ENCODE measurements at places on chromosomes 11 and 22.
A peak's percentile ranks its signal among the peaks of the same experiment; 100 is the strongest.

DNA sequence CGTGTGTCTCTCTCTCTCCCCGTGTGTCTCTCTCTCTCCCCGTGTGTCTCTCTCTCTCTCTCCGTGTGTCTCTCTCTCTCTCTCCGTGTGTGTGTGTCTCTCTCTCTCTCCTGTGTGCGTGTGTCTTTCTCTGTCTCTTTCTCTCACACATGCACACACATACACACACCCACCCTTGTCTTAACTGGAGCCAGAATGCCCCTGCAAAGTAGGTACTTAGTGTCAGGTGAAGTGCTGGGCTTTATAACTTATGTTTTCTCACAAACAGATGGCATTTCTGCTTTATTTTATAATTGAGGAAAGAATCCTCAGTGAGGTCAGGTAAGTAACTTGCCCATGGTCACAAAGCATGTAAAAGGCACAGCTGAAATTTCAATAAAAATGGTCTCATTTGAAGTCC lies 106.0 kb downstream of the CSNK2A3 start:
- H3K27ac ChIP-seq = no peak overlapping the region
- H3K27me3 ChIP-seq = no peaks in the 10 kb centered on the region
- no peaks in the 10 kb centered on the region for H3K36me3 ChIP-seq
- peaks cover 32% of the 10 kb centered on the region for H3K4me1 ChIP-seq
- no peak for DNase-seq

DNA sequence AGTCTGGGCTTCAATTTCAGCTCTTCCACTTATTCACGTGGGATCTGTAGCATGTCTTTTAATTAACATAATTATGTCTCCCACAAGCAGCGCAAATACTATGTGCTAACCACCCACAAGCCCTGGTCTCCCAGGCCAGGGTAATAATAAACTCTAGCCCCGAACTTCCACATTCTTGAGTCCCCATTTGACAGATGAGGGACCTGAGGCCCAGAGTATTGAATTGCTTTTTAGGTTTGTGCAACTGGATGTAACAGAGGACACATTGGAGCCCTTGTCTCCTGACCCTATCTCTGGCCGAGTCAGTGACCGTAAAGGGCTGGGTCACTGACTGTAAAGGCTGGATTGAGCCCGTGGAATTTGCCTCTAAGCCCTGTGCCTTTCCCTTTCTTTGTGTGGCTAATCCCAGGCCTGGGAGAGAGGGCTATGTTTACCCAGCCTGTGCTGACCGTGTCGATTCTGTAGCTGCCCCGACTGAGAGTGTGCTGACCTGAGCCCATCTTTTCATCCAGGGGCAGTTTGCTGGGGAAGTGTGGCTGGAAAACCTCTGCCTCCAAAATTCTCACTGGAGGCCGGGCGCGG lies 3.9 kb downstream of the CRYBB2 start:
- H3K4me3 ChIP-seq = no peak overlapping the region
- no peaks in the 10 kb centered on the region for H3K36me3 ChIP-seq
- no peaks in the 10 kb centered on the region for H3K4me1 ChIP-seq
- H3K27me3 ChIP-seq = peaks cover 2% of the 10 kb centered on the region
- no peak for DNase-seq
- no peak overlapping the region for H3K27ac ChIP-seq

DNA sequence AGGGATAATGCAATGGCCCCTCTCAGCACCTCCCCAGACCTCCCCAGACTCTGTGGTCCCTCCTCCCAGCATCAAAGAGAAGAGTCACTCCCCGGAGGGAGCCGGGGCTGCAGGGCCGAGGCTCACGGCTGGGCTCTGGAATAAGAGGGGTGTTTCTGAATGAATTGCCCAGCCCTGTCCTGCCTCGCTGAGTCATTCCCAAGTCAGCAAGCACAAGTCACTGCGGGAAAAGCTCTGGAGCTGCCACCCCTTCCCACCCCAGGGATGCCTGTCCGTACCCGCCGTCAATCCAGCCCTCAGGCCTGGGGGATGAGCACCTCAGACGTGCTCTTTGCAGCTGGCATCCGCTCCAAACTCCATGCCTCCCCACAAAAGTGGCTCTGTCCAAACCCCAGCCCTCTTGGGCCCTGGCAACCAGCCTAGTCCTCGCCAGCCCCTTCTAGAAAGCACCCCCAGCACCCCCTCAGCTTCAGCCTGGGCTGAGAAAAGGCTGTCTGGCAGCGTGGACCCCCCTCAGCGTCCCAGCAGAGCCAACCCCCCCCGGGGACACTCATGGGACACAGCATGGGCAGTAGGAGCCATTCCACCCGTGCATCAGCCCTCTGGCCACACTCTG lies 22.7 kb downstream of the CELSR1 start:
- H3K4me1 ChIP-seq = no peaks in the 10 kb centered on the region
- peaks cover 3% of the 10 kb centered on the region for H3K27me3 ChIP-seq
- no peak overlapping the region for H3K27ac ChIP-seq

DNA sequence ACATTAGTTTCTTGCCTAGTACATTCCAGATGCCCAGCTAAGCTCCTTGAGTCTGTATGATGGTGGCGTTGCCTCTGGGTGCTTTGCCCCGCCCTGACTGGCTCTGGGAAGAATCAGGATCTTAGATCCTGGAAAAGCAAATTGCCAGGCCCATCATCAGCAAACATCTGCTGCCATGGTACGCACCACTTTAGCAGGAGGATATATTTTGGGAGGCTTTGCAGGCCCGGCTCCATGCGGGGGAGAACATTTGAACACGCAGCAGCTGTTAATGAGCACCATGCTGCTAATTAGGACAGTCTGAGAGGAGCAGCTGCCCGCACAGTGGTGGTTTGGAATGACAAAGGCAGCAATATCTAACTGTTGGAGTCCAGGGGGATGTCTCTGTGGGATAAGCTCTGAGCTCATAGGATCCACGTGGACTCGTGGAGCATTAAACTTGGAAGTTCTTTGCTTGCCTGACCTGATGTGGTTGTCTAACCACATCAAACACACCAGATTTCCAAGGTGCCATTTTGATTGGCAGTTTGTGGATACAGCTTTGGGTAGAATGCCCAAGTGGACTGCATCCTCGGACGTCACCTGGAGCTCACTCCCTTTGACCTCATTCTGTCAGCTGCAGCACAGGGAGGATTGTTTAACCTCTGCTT lies 217.0 kb upstream of the ZBED5 start:
- no peak overlapping the region for H3K4me3 ChIP-seq
- no peak for DNase-seq
- no peaks in the 10 kb centered on the region for H3K27me3 ChIP-seq
- no peak overlapping the region for H3K27ac ChIP-seq
- H3K36me3 ChIP-seq = no peaks in the 10 kb centered on the region
- H3K4me1 ChIP-seq = peaks cover 10% of the 10 kb centered on the region

DNA sequence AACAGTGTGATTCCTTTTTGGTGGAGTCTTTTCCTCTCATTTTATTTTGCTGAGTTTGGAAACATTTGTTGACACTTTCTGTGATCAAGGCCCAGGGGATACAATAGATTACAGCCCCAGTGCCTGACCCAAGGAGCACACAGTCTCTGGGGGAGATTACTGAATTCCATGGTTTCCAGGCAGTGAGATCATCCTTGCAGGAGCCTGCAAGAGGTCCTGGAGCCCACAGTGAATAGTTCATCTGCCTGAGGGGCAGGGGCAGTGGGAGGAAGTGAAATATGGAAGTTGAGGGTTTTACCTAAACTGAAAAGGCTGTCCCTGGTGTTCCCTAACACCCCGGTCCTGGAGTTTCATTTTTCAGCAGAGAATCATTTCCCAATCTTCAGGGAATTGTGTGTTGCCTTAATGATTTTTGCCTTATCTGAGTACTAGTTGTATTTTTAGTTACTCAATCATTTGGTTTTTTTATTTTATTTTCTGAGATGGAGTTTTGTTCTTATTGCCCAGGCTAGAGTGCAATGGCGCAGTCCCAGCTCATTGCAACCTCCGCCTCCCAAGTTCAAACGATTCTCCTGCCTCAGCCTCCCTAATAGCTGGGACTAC lies 7.7 kb downstream of the CCS start:
- no peak for DNase-seq
- no peaks in the 10 kb centered on the region for H3K4me1 ChIP-seq
- no peak overlapping the region for H3K27ac ChIP-seq
- H3K4me3 ChIP-seq = no peak overlapping the region
- peaks cover 35% of the 10 kb centered on the region for H3K36me3 ChIP-seq
- H3K27me3 ChIP-seq = no peaks in the 10 kb centered on the region

DNA sequence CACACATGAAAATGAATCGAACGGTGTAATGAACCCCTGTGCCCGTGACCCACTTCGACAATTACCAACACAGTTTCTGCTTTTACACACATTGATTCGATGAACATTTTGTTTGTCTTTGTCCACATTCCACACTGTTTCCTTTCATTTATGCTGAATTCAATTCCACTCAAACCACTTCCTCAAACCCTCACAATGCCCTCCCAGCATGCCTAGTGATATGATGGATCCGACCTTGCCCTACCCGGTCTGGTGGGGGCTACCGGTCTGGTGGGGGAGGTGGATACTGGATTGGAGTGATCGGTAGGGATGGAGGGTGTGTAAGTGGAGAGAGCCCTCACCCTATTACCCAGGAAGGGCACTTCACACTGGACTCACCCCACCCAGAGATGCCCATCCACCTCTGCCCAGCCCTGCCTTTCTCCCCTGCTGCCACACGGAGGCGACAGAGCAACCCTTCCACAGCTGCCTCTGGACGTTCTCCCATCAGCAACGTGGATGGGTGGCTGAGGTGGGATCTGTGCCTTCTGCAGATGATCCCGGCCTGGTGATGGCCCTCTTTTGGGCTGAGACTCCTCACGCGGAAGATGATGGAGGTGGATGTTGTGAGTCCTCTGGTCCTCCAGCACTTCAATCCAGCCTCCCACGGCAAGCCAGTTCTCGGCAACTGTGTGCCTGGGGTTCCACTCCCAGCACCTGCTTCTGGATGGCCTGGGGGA lies 33.0 kb upstream of the P2RY2 start:
- DNase-seq = peak; percentile 68
- H3K4me3 ChIP-seq = no peak overlapping the region
- H3K27ac ChIP-seq = no peak overlapping the region
- no peaks in the 10 kb centered on the region for H3K27me3 ChIP-seq
- no peaks in the 10 kb centered on the region for H3K4me1 ChIP-seq

DNA sequence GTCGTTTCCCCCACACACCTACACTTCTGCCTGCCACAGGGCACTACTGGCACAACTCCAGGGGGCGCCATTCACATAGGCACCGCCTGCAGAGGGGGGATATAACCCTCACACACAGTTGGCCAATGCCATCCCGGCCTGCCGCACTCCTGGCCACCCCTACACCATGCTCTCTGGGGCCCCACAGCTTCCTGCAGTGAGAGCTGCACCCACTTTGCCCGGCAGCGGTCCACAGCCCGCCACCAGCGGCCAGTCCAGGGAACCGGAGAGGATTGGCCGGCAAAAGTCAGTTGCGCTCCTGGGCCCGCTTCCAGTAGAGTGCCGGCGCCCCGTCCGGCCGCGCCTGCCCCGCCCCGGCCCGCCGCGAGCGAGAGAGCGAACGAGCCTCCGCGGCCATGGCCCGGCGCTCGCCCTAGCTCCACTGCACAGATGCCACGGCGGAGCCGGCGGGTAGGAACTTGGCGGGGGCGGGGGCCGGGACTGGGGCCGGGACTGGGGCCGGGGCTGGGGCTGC lies 25.6 kb upstream of the SUSD2 start:
- peak; percentile 88 for DNase-seq
- no peaks in the 10 kb centered on the region for H3K27me3 ChIP-seq
- H3K36me3 ChIP-seq = no peaks in the 10 kb centered on the region
- peaks cover 9% of the 10 kb centered on the region for H3K4me1 ChIP-seq

GRCh38 chr11:16291729-16292128 lies 64.6 kb downstream of the SOX6 start:
- DNase-seq = no peak
- H3K27ac ChIP-seq = no peak overlapping the region
- no peaks in the 10 kb centered on the region for H3K36me3 ChIP-seq

GRCh38 chr11:59857439-59858434 lies 8.6 kb downstream of the TCN1 start:
- no peak overlapping the region for H3K27ac ChIP-seq
- no peaks in the 10 kb centered on the region for H3K36me3 ChIP-seq
- no peak for DNase-seq
- no peak overlapping the region for H3K4me3 ChIP-seq
- H3K4me1 ChIP-seq = no peaks in the 10 kb centered on the region
- H3K27me3 ChIP-seq = no peaks in the 10 kb centered on the region

- no peaks in the 10 kb centered on the region for H3K36me3 ChIP-seq
- peaks cover 24% of the 10 kb centered on the region for H3K4me1 ChIP-seq
- H3K27me3 ChIP-seq = no peaks in the 10 kb centered on the region
- peak overlapping the region; percentile 83 for H3K27ac ChIP-seq
Observed at GRCh38 chr11:74949753-74950137, 679 bp downstream of the SPCS2 start.

- no peak overlapping the region for H3K4me3 ChIP-seq
- no peaks in the 10 kb centered on the region for H3K4me1 ChIP-seq
- H3K27me3 ChIP-seq = no peaks in the 10 kb centered on the region
- no peak overlapping the region for H3K27ac ChIP-seq
Observed at GRCh38 chr22:24681236-24681635, 78.2 kb downstream of the GGT1 start.

DNA sequence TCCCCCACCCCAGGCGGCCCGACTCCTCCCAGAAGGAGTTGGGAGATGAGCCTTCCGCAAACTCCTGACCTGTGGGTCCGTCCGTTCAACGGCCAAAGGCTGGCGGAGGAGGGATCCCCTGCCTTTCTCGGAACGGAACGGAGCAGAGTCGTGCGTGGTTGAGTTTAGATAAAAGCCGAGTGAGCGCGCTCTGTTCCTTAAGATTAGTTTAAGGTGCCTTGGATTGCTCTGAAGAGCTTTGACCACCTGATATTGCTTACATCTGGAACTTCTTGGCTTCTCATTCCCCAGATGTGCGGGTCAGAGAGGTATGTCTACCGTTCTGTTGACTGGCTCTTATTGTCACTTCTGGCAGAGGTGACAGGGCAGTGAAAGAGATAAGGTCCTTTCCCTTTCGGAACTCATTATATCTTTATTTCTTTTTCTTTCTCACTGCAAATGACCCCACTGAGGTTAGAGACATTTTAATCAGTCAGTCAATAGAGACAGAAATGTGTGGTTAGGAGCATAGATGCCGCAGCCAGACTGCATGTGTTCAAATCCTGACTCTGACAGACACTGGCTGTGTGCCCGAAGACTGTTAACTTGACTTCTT lies at the start of gene TRIM6:
Gene TRIM6, plus strand, starts transcription at position 31 of the 595 bp plus-strand sequence. Its CDS starts 261 bp downstream, at position 292.
- peak; percentile 71 for DNase-seq
- no peaks in the 10 kb centered on the region for H3K27me3 ChIP-seq

GRCh38 chr11:86230921-86231434 lies 13.6 kb upstream of the EED start:
- no peak for DNase-seq
- H3K27me3 ChIP-seq = no peaks in the 10 kb centered on the region
- no peak overlapping the region for H3K27ac ChIP-seq
- no peaks in the 10 kb centered on the region for H3K4me1 ChIP-seq
- H3K36me3 ChIP-seq = no peaks in the 10 kb centered on the region
- H3K4me3 ChIP-seq = no peak overlapping the region

- peaks cover 26% of the 10 kb centered on the region for H3K4me1 ChIP-seq
- no peak for DNase-seq
- H3K36me3 ChIP-seq = no peaks in the 10 kb centered on the region
- H3K4me3 ChIP-seq = no peak overlapping the region
- H3K27ac ChIP-seq = no peak overlapping the region
Observed at GRCh38 chr11:33801821-33802193, 27.5 kb upstream of the FBXO3 start.

- no peaks in the 10 kb centered on the region for H3K4me1 ChIP-seq
- H3K27ac ChIP-seq = no peak overlapping the region
- H3K4me3 ChIP-seq = no peak overlapping the region
- DNase-seq = no peak
- H3K36me3 ChIP-seq = no peaks in the 10 kb centered on the region
Observed at GRCh38 chr11:106415510-106415909, 338.0 kb downstream of the AASDHPPT start.

GRCh38 chr11:61826930-61827570 lies 1.1 kb upstream of the FADS2 start:
- H3K36me3 ChIP-seq = no peaks in the 10 kb centered on the region
- no peaks in the 10 kb centered on the region for H3K4me1 ChIP-seq
- peak overlapping the region; percentile 54 for H3K4me3 ChIP-seq
- DNase-seq = peak; percentile 48

Data from lung (tissue), 17 donors.